ENCODE measurements at places on chromosomes 13 and 19.

- DNase-seq: no peak
These were observed 11.9 kb upstream of the ITM2B start for GRCh38 chr13:48220981-48221685.

- DNase-seq: no peak
These were observed 214.9 kb downstream of the KCNRG start for GRCh38 chr13:50229960-50230661.

- no peak for DNase-seq
These were observed 1.0 kb upstream of the PLK5 start for GRCh38 chr19:1522838-1523237.

DNA sequence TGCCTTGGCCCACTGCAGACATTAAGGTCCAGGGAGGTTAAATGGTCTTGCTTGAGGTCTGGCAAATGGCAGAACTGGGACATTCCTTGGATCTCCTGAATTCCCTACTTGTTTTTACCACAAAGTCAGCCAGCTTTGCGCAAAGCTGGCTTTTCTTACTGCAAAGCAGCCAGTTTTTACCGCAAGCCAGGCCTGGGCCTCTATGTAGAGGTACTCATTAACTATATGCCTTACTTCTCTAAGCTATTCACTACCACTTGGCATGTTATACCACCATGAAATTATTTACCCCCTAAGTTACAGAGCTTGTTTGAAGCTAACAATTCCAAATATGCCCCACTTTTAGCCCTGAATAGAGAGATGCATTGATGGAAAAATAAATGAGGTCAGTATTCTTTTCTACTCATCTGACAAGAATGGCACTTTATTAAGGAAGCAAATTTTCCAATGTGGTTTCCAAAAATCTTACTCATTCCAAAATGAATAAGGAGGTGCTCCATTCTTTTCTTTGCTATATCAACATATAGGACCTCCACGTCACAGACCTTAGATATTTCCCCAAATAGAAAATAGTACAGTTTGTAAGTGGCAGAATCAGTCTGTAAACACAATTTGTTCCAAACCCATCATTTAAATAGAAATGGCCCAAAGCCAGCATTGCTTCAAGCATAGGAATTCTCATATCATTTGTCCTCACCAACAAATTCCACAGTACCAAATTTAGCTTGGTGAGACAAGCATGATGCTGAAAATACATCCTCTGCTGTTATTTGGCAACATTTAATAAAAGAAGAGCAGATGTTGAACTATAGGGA is 143.9 kb upstream of the TSC22D1 start:
- DNase-seq: no peak

DNA sequence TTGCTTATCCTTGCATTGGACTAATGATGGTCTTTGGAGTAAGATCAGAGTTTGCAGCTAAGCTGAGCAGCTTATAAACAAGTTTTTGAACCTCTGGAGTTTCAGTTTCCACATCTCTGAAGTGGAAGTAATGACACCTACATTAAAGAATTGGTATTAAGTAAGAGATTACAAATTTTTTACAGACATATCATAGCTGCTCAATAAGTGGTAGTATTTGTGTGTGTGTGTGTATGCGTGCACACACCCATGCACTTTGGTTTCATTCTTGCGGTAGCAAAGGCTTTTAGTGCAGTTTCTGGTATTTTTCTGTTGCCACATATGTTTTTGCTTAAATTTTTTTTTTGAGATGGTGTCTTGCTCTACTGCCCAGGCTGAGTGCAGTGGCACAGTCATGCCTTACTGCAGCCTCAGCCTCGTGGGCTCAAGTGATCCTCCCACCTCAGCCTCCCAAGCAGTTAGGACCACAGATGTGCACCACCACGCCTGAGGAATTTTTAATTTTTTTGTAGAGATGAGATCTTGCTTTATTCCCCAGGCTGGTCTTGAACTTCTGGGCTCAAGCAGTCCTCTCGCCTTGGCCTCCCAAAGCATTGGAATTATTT is 4.5 kb downstream of the NAA16 start:
- no peak for DNase-seq

DNA sequence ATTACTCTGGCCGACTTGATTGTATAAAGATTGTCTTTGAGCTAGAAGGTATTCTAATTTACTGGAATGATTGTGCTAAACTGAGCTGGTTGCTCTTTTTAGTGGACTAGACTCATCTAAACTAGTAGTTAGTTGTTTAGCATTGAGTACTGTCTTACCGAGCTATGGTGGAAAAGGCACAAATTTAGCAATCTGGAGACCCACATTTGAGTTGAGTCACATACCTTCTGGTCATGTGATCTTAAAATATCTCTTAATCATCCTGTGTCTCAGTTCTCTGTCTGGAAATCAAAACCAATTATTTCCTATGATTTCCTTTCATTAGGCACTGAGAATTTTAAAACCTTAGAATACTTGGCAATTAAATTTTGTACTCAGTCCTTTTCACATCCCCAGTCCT is 349.5 kb downstream of the IRS2 start:
- no peak for DNase-seq

GRCh38 chr19:18262917-18263316 is 11.3 kb downstream of the IQCN start:
- DNase-seq: no peak

GRCh38 chr13:113298043-113298945 is 1.3 kb downstream of the LAMP1 start:
- DNase-seq: no peak

GRCh38 chr13:108834193-108834592 is 204.8 kb downstream of the MYO16 start:
- no peak for DNase-seq

DNA sequence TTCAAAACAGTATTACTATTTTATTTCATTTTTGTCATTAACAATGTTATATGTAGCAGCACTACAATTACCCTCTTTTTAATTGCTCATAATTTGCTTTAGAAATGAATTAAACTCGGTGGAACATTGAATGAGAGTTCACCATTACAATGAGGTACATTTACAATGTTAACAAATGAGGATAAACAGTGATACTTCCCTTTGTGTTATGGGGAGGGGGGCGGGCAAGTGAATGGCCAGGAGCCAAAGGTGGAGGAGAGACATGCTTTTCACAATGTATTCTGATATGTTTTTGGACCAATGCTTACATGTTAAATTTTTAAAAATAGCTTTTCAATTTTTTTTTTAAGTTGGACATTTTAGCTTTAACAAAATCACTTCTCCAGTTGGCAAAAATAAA is 34.2 kb downstream of the NALCN start:
- no peak for DNase-seq

DNA sequence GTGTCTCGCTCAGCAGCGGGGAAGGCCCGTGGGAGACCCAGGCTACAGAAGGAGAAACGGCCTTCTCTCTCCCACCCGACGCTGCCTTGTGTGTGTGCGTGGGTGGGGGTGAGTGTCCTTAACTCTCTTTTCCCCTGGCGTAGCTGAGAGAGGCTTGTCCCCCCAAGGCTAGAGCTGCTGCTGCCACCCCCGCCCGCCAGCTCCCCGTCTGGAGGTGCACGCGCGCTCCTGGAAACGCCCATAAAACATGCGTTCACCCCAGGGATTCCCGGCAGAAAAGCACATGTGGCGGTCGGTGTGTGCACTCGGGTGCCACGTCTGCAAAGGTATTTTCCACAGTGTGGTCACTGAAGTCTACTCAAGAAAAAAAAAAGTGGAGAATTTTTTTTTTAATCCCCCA is 36.1 kb downstream of the GADD45B start:
- DNase-seq: no peak

DNA sequence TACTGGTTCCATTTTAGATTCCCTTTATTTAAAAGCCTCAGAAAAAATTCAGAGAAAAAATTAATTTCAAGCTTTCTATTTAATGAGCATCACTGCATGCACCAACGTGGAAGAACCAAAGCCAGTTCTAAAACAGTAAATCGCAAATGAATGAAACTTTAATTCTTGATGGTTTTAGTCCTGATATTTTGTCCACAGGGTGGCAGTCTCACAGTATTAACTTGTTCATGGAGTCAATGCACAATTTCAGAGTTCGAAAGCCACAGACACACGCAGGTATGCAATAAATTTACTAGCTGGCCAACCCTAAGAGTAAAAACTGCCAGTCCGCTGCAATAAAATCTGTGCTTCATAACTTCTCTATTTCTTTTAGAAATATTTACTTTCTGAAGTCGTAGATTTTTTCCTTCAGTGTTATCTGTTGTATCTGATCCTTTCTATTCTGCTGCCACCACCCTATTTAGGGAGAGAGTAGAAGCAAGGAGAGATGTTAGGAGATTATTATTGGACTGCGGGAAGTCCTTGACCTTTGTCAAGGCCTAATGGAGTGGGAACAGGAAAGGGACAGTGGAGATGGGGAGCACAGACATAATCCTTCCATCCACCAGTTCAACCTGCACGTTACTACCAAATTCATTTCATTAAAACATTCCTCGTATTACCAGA is 7.0 kb upstream of the WBP4 start:
- no peak for DNase-seq

DNA sequence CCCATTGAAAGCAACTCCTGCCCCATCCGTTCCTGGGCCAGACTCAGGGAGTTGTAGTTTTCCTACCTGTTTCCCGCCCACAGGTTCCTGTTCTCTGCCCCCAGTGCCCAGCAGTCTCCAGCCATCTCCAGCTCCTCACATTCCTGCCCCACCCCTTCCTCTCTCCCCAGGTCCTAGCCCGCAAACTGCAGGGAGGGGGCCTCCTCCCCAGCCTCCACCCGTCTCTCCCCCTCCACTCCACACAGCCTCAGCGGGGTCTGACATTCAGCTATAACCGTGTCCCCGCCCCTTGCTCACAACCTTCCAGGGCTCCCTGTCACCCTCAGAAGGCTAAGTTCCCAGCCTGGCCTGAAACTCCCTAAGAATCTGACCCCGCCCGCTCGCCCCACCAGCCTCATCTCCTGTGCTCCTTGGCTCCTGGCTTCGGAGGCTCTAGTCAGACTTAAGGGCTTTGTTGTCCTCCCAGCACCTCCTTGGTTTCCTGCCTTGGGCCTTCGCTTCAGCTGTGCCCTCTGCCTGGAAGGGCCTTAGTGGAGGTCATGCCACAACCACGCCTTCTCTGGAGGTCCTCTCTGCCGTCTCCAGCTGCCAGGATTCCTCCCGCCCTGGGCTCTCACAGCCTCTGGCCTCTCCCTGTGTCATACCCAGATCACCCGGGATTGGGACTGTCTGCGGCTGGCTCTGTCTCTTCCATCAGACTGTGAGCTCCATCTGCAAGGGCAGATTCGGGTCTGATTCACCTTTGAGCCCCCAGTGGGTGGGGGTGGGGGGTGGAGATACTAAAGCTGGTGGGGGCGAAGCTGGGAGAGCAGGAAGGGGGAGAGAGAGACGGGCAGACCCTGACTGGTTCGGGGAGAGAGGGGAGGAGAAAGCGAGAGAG is 5.1 kb upstream of the SPACA6 start:
- DNase-seq: peak; percentile 14
